Mesenchymal stem cell (in vitro differentiated cells and primary cell): ENCODE measurements at places on chromosomes 6 and 20.
A peak's percentile ranks its signal among the peaks of the same experiment; 100 is the strongest.

DNA sequence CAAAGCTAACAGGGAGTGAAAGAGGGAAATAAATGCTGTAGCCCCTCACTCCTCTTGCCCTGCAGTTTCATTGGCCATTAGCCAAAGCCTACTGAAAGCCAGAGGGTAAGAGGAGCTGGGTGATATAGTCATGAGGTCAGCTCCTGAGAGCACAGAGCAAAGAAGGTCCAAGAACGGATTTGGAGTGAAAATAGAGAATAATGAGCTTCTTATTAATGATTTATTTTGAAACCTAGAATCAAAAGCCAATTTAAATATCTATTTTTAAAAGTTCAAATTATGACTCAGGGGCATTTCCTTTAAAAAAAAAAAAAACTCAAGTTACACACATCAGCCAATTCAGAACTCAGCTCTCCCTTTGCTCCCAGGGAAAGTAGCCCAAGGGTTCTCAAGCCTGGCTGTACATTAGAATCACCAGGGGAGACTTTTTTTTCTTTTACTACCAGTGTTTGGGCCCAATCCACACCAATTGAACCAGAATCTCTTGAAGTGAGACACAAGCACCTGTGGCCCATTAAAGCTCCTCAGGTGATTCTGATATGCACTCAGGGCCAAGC, 79.1 kb downstream of the SNAP25 start:
- DNase-seq = no peak

DNA sequence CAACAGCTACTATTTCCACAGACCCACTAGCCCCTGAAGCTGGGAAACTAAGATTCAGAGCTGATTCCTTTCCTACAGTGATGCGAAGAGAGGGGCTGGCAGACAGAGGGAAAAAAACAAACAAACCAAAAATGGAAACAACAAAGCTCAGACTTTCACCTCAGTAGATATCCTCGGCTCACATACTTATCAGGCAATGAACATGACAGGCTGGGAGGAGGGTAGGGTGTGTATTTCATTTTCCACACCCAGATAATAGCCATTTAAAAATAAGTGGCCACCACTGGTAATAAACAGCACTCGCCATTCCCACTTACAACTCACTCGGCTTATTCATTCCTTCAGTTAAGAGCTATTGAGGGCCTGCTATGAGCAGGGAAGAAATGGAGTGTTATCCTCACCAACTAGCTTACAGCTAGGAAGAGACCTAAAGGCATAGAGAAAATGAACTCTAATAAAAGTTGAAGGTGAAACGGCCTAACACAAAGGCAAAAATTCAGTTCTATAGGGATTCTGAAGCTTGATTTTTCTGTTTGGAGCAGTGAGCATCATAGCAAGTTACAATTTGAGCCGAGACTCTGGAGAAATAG, 32.0 kb upstream of the SPTLC3 start:
- no peak for DNase-seq

DNA sequence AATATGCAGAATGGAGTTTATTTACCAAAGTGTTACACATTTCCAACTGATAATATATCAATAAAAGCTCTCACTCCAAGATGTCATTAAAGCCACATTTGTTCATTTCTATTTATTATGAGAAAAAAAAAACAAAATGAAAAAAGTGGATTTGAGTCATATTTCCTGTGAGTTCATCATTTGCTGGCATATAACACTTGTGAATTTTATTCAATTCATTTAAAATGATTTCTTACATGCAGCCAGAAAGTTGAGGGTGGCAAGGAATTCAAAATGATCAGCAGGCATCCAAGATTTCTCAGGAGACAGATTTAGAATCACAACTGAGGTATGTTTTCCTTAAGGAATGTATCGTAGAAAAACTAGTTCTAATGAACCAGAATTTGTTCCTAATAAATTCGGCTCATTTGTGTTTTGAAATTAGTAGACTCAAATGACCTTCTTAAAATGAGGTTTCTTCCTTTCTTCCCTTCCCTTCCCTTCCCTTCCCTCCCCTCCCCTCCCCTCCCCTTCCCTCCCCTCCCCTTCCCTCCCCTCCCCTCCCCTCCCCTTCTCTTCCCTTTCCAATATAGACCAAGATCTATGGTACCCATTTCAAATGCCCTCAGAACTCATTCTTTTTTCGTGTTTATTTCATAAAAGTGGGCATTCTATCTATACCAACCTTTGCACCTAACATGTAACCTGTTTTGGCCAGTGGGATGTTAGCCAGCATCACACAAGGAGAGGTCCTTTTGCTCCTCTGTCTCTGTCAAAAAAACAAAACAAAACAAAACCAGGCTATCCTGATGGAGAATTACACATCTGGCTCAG, 357.9 kb upstream of the TSHZ2 start:
- DNase-seq = no peak

- DNase-seq = peak; percentile 60
Observed at GRCh38 chr6:140070846-140071473, 696.5 kb upstream of the CITED2 start.

GRCh38 chr6:160031442-160031841, 62.6 kb downstream of the IGF2R start:
- DNase-seq = no peak

GRCh38 chr20:20694591-20694990, 17.9 kb downstream of the RALGAPA2 start:
- DNase-seq = no peak

GRCh38 chr6:126054258-126054702, 67.9 kb downstream of the TRMT11 start:
- DNase-seq = peak; percentile 87

GRCh38 chr6:33175436-33176069, 16.7 kb downstream of the COL11A2 start:
- no peak for DNase-seq

DNA sequence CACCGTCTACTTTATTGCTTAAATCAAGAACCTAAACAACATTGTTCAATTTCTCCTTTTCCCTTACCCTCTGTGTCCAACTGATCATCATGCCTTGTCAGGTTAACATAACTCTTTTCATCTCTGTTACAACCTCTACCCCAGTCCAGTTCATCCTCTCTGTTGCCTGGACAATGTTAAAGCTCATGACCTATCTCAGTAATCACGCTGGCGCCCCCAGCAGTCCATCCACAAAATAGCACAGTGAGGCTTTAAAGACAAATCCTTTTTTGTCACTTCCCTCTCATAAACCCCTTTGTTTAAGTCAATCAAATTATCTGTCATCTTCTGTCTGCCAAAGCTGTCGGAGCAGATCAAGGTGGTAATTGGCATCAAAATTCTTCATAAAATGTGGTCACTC, 140.1 kb downstream of the QKI start:
- DNase-seq = peak; percentile 41

DNA sequence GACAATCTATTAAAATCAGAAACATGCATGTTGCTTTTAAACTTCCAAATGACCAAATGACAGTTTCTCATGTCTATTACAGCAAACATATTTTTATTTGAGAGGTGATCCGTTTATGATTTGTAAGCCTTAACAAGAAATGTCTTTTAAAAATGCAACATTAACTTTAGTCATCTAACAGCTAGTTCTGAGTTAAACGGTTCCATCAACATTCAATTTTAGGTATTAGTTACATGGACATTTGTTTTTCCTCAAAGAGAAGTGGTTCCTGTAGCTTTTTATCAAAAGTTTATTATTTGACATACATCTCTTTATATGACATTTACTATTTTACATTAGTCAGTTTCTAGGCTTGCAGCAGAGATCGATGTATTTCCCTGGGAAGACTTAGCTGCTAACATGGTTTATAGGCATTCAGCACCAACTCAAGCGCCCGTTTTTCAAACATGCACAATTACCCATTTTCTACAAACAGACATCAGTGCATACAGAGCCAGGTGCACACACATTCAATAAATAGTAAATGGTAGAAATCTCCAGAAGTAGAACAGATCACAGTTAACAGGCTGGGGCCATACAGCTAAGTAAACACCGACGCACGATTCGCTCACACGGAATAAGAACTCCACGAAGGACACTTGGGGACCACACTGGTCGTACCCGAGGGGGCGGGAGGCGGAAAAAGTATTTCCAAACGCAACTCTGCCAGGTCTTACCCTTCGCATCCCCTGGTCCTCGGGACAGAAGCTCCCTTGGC, 882 bp downstream of the CNR1 start:
- no peak for DNase-seq

- DNase-seq = no peak
Observed at GRCh38 chr6:18019539-18020534, 32.4 kb upstream of the KIF13A start.

- DNase-seq = no peak
Observed at GRCh38 chr20:19012676-19013075, 199.1 kb downstream of the SCP2D1 start.

DNA sequence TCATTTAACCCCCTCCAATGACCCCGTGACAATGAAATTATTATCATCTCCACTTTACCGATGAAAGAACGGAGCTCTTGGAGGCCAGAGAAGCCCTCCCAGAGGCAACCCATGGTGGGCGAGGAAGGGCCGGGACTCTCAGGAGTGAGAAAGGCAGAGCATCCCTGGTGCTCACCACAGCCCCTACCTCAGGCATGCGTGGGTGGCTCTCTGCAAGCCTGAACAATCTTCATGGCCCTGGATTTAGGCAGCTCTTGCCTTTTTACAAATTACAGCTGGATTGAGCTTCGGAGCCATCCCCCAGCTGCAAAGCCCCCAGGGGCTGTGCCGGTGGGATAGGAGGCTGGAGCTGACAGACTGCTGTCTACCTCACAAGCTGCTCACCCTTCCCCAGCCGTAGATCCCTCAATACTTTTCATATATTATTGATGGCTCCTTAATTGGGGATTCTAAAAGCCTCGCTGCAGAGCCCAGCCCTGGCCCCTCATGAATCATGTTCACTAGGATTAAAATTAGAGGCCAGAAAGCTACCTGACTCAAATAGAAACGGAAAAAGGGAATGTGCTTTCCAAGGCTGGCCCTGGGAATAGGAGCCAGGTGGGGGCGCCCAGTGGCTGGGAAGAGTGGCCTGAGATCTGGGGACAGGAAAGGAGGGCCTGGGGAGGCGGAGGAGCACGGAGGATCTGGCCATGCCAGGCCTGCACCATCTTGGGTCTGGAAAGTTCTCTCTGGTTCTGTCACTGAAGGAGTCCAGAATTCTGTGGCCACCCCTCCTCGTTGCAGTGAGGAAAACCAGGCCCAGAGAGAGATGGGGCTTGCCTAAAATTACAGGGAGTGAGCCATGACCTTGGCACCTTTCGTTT, 29.1 kb downstream of the CPNE5 start:
- no peak for DNase-seq

GRCh38 chr6:11618533-11618932, 81.0 kb downstream of the TMEM170B start:
- DNase-seq = peak; percentile 45

GRCh38 chr6:9659848-9660247, 755.0 kb downstream of the TFAP2A start:
- DNase-seq = no peak

DNA sequence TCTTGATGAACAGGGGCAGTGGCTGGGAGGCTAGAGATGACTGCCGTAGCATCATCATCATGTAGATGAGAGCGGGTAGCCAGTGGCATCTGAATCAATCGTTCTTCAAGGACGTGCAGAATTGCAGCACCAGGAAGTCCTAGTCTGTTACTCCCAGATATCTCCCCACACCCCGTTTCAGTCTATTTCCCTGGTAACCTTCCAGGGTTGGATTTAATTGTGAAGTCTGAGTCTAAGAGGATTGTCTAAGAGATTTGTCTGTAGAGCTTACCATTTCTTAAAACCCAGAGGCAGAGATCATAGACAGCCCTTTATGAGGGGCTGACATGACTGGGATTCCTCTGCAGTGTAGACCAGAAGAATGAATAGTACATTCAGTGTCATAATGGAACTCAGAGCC, 16.6 kb upstream of the CD83 start:
- no peak for DNase-seq

GRCh38 chr6:15458021-15458459, 204.8 kb downstream of the DTNBP1 start:
- no peak for DNase-seq

DNA sequence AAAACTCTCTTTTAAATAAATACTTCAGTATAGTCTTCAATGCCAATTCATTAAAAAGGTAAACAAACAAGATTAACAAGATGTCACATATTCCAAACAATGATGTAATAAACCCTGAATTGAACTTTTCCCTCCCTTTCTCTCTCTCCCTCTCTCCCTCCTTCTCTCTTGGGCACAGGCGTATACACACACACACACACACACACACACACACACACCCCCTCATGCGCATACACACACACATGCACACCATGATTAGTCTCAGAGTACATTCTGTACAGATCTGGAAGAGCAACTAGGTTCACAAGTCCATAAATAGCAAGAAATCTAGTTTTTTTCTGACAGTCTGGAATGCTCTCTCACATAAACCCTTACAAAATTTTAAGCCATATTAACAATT, 128.3 kb downstream of the DST start:
- no peak for DNase-seq

- DNase-seq = no peak
Observed at GRCh38 chr6:150681578-150682395, 82.1 kb downstream of the PLEKHG1 start.

DNA sequence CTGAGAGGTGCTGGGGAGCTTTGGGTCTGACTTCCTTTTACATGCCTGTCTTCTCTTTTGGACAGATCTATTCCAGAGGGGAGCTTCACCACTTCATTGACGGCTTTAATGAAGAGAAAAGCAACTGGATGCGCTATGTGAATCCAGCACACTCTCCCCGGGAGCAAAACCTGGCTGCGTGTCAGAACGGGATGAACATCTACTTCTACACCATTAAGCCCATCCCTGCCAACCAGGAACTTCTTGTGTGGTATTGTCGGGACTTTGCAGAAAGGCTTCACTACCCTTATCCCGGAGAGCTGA, 13.1 kb downstream of the PRDM1 start:
- peak; percentile 33 for DNase-seq

DNA sequence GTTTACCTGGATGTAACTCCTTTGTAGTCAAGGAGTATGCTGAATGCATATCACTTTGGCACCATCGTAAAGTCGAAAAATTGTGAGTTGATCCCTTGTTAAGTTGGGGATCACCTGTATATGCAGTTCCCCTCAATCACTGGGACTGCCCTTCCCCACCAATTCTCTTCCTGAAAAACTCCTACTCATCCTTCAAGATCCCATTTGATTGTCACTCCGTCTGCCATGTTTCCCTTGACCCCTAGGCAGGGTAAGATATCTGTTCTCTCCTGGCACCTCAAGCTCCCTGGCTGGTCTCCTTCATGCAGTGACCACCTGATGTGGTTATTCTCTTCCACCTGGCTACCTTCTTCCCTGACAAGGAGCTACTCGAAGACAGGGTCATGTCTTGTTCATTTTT, 10.0 kb upstream of the NOL4L start:
- no peak for DNase-seq

GRCh38 chr6:21636876-21637275, 43.3 kb downstream of the SOX4 start:
- DNase-seq = no peak

DNA sequence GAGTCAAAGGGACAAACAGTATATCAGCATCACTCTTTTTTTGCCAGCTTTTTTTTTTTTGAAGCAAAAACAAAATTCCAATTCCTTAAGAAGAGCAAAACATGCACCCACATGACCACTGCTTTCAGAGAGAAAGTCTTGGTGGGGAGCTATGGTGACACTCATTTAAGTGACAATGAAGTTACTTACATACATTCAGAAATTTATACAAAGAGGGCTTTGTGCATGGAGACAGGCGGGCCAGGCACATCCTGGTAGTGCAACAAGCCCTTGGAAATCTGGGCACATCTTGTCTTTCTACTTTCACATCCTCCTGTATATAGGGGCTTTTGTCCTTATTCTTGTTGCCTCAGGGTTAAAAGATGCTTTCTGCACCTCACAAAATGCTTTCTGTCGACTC, 55.9 kb downstream of the IL22RA2 start:
- no peak for DNase-seq

GRCh38 chr6:3789896-3790558, 38.5 kb upstream of the PXDC1 start:
- DNase-seq = no peak

- DNase-seq = no peak
Observed at GRCh38 chr20:2130062-2130591, 28.5 kb downstream of the STK35 start.
